ENCODE measurements at places on chromosomes 4 and X.

DNA sequence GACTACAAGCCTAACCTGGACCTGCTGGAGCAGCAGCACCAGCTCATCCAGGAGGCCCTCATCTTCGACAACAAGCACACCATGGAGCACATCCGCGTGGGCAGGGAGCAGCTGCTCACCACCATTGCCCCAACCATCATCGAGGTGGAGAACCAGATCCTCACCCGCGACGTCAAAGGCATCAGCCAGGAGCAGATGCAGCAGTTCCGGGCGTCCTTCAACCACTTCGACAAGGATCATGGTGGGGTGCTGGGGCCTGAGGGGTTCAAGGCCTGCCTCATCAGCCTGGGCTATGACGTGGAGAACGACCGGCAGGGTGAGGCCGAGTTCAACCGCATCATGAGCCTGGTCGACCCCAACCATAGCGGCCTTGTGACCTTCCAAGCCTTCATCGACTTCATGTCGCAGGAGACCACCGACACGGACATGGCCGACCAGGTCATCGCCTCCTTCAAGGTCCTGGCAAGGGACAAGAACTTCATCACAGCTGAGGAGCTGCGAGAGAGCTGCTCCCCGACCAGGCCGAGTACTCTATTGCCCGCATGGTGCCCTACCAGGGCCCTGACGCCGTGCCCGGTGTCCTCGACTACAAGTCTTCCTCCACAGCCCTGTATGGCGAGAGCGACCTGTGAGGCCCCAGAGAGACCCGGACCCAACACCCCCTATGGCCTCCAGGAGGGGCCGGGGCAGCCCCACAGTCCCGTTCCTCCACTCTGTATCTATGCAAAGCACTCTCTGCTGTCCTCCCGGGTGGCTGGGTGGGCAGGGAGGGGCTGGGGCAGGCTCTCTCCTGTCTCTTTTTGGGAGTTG is 486.2 kb downstream of the TRAM1L1 start:
- DNase-seq, result no peak

DNA sequence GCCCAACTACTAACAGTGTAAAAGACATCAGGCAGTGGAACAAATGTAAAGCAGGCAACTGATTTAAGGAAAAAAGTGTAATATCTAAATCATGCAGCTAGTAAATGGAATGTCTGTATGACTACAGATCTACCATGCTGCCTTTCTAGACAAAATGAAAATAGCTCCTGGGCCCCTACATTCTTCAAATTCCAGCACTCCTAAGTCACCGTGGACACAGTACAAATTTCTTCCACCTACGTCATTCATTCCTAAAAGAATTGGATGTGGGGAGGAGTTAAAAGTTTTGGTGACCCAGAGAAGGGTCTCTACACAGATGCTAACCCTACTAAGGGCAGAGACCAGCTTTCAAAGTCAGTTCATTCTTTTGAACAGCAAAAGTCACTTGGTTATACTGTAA is 137.2 kb upstream of the ARHGEF9 start:
- DNase-seq, result no peak

- DNase-seq, result no peak
Observed at GRCh38 chr4:103484521-103484920, 235.3 kb downstream of the TACR3 start.

GRCh38 chr4:100254237-100254636 is 64.0 kb upstream of the DDIT4L start:
- no peak for DNase-seq

GRCh38 chr4:121654738-121655137 is 42.0 kb downstream of the ANXA5 start:
- DNase-seq, result no peak

DNA sequence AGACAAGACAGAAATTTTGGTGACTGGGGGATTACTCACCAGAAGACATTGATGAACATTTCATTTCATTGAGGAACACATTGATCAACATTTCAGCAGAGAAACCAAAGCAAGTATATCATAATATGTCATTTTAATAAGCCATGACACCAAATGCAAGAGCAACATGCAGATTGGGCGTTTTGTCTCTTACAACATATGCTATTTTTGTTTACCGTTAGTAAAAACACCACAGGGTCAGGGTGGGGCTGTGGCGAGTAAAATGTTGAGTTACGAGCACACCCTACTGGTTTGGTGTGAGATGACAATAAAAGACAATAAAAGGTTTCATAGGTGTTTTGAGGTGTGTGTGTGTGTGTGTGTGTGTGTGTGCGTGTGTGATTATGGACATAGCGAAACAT is 294.5 kb downstream of the PDGFC start:
- DNase-seq, result no peak

All from T-helper 2 cell (primary cell).